ENCODE measurements at places on chromosomes 11 and 22. TPM values are rescaled to one million over a fixed set of nuclear protein-coding genes. Genes with fewer than 3 reads are reported as not detected.

Gene OR5AL1
- not detected for polyA plus RNA-seq

Gene FOXRED2
- polyA plus RNA-seq: 2.4 TPM

Gene DGAT2
- polyA plus RNA-seq: 17.2 TPM

Gene MAPK8IP1
- 3.1 TPM for polyA plus RNA-seq

Gene SLC7A4
- not detected for polyA plus RNA-seq

- DNase-seq: no peak
These were observed 3.3 kb downstream of the PRR33 start for GRCh38 chr11:1888347-1888753.

- DNase-seq: peak; percentile 37
These were observed 82.3 kb upstream of the EED start for GRCh38 chr11:86162239-86162638.

DNA sequence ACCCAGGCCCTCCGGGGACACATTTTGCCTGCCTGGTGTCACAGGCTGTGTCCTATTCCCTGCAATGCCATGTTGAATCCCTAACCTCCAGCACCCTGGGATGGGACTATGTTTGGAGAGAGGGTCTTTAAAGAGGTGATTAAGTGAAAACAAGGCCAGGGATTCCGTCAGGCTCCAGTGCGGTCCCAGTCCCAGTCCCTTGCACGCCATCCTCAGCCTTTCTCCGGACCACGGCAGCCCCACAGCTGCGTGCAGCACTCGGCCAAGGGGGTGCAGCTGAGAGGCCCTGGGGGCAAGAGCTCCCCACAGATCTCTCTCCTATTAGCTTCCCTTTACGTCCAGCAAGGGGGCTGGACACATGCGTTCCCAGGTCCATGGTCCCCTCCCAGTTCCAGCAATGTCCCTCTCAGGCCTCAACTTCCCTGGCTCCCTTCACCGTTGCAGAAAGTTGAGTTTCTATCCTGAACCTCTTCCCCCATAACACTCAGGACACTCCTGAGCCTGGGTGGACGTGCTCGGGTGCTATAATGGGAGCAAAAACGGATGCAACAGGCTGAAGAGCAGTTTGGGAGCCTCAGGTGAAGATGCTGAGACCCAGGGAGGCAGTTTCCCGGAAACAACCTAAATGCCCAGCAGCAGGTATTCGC, 1422.7 kb downstream of the BRD1 start:
- no peak for DNase-seq

DNA sequence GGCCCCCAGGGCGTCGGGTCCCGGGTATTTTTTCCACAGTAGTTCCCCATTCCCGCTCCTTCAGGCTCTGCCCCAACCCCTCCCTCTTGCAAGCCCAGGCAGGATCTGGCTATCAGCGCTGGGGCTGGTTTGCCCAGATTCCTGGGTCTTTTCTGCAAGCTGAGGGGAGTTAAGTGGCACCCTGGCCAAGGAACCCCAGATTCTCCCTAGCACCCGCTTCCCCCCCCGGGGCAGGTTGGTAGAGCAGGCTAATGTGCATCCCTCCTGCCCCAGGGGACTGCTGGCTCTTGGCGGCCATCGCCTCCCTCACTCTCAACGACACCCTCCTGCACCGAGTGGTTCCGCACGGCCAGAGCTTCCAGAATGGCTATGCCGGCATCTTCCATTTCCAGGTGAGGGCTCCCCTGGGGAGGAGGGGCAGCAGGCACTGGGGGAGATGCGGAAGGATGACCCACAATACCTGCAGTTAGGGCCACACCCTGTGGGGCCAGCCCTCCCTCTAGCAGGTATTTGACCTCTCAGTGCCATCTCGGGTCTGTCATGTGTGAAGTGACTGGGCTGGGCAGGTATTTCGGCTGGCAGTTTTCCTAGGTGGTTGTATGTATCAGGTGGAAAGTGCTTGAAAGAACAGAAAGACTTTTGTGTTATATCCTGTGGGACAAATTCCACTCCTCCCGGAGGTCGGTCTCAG, 1.6 kb downstream of the CAPN1 start:
- DNase-seq: no peak

DNA sequence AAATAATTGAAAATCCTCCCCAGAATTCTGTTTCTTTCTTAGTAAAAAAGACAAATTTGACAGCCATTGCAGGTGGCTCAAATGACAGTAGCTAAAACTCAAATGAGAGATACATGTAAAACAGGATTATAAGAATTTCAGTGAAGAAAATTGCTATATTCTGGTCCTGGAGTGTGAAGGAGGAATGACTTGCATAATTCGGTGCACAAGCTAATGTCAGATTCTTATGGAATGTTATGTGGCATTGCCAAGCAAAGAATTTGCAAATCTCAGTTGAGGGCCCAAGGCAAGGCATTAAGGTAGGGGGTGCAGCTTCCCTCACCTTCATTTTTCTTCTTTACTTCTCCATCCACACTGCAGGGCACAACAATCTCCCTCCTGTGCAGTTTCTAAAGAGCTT, 35.4 kb downstream of the RAB38 start:
- DNase-seq: no peak

- peak; percentile 95 for DNase-seq
These were observed at the start of gene RAB36 for GRCh38 chr22:23144932-23145877. RAB36 (plus strand) TSS chr22:23145477; CDS start chr22:23146617, 1,140 bp downstream.

DNA sequence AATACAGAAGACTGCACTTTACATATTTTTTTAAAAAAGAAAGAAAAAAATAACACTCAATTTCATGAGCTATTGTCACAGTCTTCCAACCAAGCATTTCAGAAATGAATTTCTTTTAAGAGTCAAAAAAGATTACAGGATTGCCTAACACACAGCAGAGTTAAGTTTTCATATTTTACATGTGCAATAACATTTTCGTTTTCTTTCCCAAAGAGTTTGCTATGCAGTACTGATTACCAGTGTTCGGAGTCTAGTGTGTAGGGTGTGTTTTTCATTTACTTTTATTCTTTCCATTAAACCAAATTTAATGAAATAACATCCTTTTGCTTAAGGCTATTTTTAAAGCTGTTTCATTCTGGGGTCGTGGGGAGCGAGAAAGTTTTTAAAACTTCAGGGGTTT, 53.2 kb downstream of the MN1 start:
- DNase-seq: no peak

DNA sequence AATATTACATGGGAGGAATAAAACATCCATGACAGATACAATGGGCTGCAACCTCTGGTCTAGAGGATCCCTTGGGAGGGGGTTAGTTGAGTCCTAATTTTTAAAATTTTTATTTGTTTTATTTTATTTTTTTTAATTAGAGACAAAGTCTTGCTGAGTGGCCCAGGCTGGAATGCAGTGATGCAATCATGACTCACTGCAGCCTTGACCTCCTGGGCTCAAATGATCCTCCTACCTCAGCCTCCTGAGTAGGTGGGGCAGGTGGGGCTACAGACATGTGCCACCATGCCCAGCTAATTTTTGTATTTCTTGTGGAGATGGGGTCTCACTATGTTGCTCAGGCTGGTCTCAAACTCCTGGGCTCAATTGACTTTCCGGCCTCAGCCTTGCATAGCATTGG, 43.1 kb downstream of the FDX1 start:
- DNase-seq: no peak

GRCh38 chr22:40679249-40679963, at the start of gene MCHR1:
MCHR1 (plus strand) TSS chr22:40679484; CDS start chr22:40679653, 169 bp downstream.
- no peak for DNase-seq

GRCh38 chr11:4921796-4922195, 2.3 kb downstream of the OR51G1 start:
- no peak for DNase-seq

- no peak for DNase-seq
These were observed 49.8 kb downstream of the SMCO4 start for GRCh38 chr11:93493252-93493897.
